ENCODE measurements at places on chromosomes 11 and 22.

GRCh38 chr11:65810046-65810868 is 23.4 kb downstream of the OVOL1 start:
- no peak for DNase-seq

GRCh38 chr11:60128376-60128775 is 39.9 kb downstream of the MS4A2 start:
- DNase-seq = no peak

GRCh38 chr11:119167933-119168332 is 592 bp upstream of the NLRX1 start:
- no peak for DNase-seq

DNA sequence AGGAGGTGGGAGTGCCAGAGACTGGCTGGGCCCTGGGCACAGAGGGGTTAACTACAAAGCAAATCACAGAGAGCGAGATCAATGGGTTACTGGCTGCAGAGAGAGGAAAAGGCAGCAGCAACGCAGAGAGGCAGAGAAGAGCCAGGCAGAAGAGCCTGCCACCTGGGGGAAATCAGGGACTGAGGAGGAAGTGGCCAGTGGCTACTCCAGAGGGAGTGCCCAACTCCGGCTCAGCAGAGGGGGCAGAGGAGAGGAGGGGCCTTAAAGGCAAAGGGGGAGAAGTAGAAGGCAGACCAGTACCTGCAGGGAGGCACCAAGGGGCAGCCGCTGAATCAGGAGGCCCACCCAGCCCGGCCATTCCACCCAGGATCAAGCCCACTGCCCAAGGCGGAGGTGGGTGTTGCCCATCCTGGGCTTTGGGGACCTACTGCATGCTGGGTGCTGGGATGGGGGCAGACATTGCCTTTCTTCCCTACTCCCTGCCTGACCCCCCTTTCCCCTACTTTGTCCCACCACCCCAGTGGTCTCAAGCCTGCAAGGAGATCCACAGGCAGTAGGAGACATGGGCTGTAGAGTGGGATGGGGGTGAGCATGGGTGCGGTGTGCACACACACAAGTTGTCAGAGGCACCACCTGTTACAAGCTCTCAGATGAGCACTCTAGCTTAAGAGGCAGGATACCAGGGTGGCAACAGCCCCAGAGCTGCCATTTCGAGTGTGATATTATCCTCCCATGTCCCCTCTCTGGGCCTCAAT is 926 bp upstream of the GALR3 start:
- DNase-seq = no peak

- no peak for DNase-seq
These were observed 222.1 kb upstream of the ANO3 start for GRCh38 chr11:26109658-26110368.

Data from stimulated activated CD4-positive, alpha-beta T cell treated with anti-CD3 and anti-CD28 coated beads, Interleukin-1b, Interleukin-23, amount 100 ng/mL, for 4 hours (primary cell).